ENCODE measurements at places on chromosomes 4 and X.

DNA sequence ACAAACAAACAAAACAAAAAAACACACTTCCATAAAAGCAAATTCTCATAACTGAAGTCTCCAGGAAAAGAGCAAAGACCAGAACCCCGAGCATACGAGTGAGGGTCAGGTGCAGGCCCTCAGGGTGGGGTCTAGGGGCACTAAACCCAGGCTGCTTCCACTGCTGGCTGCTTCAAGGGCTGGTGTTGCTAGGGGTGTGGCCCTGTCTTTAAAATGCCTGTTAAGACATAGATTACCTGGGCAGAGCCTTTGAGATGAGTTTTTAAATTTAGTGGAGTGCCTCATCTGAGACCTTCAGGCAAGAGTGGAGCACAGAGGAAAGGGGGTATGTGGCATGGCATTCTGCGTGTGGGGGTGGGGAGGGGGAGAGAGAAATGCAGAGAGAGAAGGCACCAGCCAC, 87.0 kb downstream of the FHDC1 start:
- H3K27ac ChIP-seq, result no peak overlapping the region
- no peaks in the 10 kb centered on the region for H3K4me1 ChIP-seq
- H3K27me3 ChIP-seq, result no peaks in the 10 kb centered on the region
- no peak for DNase-seq
- H3K4me3 ChIP-seq, result no peak overlapping the region
- H3K36me3 ChIP-seq, result no peaks in the 10 kb centered on the region

GRCh38 chrX:9431281-9431680, 33.6 kb upstream of the TBL1X start:
- DNase-seq, result no peak
- no peaks in the 10 kb centered on the region for H3K27me3 ChIP-seq
- no peak overlapping the region for H3K27ac ChIP-seq
- H3K36me3 ChIP-seq, result no peaks in the 10 kb centered on the region
- H3K4me1 ChIP-seq, result no peaks in the 10 kb centered on the region
- H3K4me3 ChIP-seq, result no peak overlapping the region

DNA sequence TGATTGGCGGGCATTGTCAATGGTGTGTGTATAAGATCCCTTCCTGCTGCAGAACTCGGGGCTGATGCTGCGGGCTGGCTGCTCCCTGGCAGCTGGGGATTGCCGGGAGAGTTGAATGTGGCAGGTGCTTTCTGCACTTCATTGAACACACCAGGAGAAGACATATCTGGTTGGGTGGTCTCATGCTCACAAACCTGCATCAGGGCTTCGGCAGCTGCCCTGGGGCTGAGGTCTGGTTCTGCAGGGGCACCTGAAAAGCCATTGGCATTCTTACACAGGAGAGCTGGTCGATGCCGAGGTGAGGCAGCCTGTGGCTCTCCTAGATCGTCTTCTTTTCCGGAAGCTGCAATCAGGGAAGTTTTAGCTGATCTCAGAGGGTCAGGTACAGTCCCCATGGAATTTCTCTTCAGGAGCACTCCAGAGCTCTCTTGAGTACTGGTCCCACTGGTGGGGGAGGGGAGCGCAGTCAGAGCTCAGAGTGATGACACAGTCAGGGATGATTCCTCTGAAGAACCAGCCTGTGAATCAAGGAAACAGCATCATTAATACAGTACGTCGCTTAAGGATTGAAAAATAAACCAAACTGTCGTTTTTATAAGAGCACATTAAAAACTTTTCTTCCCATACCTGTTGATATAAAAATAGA, 57.8 kb downstream of the GPRIN3 start:
- H3K27me3 ChIP-seq, result no peaks in the 10 kb centered on the region
- no peaks in the 10 kb centered on the region for H3K36me3 ChIP-seq
- no peak for DNase-seq
- no peaks in the 10 kb centered on the region for H3K4me1 ChIP-seq
- no peak overlapping the region for H3K4me3 ChIP-seq
- no peak overlapping the region for H3K27ac ChIP-seq

- H3K36me3 ChIP-seq, result no peaks in the 10 kb centered on the region
- no peak for DNase-seq
- no peaks in the 10 kb centered on the region for H3K4me1 ChIP-seq
- H3K27ac ChIP-seq, result no peak overlapping the region
- no peak overlapping the region for H3K4me3 ChIP-seq
- H3K27me3 ChIP-seq, result no peaks in the 10 kb centered on the region
Observed at GRCh38 chrX:1336948-1337779, 579 bp downstream of the IL3RA start.

- H3K27ac ChIP-seq, result no peak overlapping the region
- DNase-seq, result no peak
- no peaks in the 10 kb centered on the region for H3K36me3 ChIP-seq
- no peaks in the 10 kb centered on the region for H3K4me1 ChIP-seq
- no peaks in the 10 kb centered on the region for H3K27me3 ChIP-seq
Observed at GRCh38 chr4:158858410-158859199, 89.8 kb downstream of the FNIP2 start.

GRCh38 chr4:113145147-113145518, 95.7 kb downstream of the ANK2 start:
- no peak overlapping the region for H3K27ac ChIP-seq
- no peaks in the 10 kb centered on the region for H3K36me3 ChIP-seq
- H3K4me1 ChIP-seq, result peaks cover 18% of the 10 kb centered on the region
- DNase-seq, result no peak

- H3K4me3 ChIP-seq, result no peak overlapping the region
- H3K36me3 ChIP-seq, result no peaks in the 10 kb centered on the region
- H3K27me3 ChIP-seq, result no peaks in the 10 kb centered on the region
- no peak overlapping the region for H3K27ac ChIP-seq
Observed at GRCh38 chr4:100696531-100696930, 178.7 kb upstream of the EMCN start.

DNA sequence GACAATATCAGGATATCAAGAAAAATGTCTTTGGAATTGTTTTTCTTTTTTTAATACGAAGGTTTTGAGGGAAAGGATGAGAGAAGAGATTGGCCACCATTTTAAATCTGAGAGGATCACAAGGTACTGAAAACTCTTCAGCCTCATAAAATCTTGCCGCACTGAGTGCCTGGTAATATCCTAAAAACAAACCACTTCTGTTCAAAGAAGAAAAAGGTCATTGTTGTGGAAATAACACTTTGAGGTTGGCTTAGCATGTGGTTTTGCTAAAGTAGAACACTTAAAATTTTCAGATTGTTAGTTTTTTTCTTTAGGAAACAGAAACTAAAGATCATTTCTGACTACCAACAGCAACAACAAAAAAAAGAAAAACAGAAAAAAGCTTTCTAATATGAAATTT, 1.0 kb upstream of the CLDN22 start:
- H3K27me3 ChIP-seq, result no peaks in the 10 kb centered on the region
- H3K27ac ChIP-seq, result no peak overlapping the region
- no peaks in the 10 kb centered on the region for H3K4me1 ChIP-seq
- no peak overlapping the region for H3K4me3 ChIP-seq
- H3K36me3 ChIP-seq, result no peaks in the 10 kb centered on the region

GRCh38 chr4:98657531-98658286, 702 bp downstream of the TSPAN5 start:
- H3K36me3 ChIP-seq, result no peaks in the 10 kb centered on the region
- H3K27me3 ChIP-seq, result no peaks in the 10 kb centered on the region
- peak overlapping the region; percentile 85 for H3K4me3 ChIP-seq
- peaks cover 63% of the 10 kb centered on the region for H3K4me1 ChIP-seq
- no peak for DNase-seq
- H3K27ac ChIP-seq, result peak overlapping the region; percentile 78

DNA sequence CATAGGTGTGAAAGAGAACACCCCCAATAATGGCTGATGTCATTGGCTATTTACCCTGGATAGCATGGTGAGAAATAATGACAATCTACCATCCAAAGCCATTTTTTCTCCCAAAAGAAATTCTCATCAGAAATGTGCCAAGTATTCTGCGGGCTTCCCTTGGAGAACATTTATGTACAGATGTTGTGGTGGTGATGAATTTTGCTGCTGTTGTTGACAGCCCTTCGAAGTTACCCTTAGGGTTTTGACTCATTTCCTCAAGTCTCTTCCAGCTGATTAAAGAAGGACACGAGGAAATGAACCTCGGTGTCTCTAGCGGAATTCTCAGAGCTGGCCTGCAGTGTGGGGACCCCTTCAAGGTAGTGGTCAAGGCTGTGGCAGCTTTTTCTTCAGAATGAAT, 3.4 kb downstream of the KIT start:
- H3K4me1 ChIP-seq, result peaks cover 16% of the 10 kb centered on the region
- no peak overlapping the region for H3K4me3 ChIP-seq
- no peaks in the 10 kb centered on the region for H3K36me3 ChIP-seq
- H3K27ac ChIP-seq, result no peak overlapping the region
- DNase-seq, result no peak

Data from HCT116 (cell line).